NCI-H187 treated with DMSO at 0.1 percent for 48 hours (cell line): ENCODE measurements at places on chromosomes 13 and 19.

DNA sequence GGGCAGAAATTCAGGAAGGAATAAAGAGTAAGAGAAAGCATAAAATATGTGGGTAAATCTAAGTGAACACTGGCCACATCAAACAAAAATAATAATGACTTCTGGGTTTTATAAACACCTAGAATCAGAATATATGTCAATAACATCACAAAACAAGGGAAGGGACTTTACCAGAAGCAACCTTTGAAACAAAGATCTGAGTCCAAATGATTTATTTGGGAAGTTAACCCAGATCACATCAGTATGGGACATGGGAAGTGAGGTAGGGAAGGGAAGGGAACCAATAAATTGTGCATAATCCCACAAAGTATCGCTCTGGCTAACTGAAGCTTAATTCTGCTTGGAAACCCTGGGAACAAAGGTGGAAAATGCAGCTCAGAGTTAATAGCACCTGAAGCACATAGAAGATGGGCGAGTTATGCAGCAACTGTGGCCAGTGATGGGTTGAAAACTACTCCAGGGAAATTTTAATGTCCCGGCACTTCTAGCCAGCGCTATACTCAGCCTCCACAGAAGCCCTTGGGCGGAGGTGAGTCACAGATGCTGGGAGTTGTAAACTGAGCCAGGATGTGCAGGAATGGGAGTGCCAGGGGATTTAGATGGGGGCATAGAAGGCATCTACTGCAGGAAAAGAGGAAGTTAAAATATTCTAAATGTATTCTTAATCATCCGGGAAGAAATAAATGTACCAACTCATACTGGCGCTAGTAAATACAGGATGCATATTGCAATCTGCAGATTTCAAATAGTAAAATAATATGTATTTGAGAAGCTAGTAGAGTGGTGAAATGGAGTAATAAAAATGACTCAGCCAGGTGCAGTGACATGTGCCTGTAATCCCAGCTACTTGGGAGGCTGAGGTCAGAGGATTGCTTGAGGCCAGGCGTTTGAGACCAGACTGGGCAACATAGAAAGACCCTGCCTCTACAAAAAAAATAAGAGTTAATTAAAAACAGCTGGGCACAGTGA is 34.2 kb upstream of the CEBPG start:
- DNase-seq: no peak

- DNase-seq: no peak
Measured at GRCh38 chr13:55543053-55543452, 1597.7 kb upstream of the PRR20A start.

- no peak for DNase-seq
Measured at GRCh38 chr13:27721681-27722080, 70.6 kb upstream of the GSX1 start.

DNA sequence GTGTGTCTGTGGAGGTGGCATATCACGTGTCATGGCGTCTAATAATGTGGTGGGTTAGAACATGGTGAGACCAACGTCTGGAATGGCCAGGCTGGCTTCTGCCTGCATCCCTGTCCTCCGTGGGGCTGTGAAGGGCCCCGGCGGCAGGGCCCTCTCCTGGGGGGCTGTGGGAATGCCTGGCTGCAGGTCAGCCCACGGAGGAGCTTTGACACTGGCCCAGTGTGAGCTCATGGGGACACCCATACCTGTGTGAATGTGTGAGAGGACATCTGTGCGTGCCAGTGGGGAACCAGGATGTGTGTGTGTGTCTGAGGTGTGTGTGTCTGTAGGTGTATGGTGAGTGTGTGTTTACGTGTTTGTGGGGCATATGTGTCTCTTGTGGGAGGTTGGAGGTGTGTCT is 300.1 kb downstream of the TEX29 start:
- no peak for DNase-seq

DNA sequence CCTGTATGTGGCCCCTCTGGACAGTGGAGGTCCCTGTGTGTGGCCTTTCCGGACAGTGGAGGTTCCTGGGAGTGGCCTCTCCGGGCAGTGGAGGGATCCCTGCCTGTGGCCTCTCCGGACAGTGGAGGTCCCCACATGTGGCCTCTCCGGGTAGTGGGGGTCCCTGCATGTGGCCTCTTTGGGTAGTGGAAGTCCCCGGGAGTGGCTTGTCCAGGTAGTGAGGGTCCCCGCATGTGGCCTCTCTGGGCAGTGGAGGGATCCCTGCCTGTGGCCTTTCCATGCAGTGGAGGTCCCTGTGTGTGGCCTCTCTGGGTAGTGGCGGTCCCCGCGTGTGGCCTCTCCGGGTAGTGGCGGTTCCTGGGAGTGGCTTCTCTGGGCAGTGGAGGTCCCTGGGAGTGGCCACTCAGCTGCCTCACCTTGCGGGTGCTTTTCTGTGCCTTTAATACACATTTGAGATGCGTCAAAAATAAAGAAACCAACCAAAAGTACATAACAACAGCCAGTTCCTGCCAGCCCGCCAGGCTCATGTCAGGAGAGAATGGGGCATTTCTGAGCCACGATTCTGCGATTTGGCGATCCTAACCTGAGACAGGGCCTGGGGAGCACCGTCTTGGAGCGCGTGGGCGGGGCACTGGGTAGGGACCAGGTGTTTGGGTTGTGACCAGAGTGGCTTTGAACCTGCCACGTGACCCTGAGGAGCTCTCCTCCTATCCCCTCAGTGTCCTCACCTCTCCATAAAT is 194.7 kb downstream of the ZNF536 start:
- DNase-seq: no peak

DNA sequence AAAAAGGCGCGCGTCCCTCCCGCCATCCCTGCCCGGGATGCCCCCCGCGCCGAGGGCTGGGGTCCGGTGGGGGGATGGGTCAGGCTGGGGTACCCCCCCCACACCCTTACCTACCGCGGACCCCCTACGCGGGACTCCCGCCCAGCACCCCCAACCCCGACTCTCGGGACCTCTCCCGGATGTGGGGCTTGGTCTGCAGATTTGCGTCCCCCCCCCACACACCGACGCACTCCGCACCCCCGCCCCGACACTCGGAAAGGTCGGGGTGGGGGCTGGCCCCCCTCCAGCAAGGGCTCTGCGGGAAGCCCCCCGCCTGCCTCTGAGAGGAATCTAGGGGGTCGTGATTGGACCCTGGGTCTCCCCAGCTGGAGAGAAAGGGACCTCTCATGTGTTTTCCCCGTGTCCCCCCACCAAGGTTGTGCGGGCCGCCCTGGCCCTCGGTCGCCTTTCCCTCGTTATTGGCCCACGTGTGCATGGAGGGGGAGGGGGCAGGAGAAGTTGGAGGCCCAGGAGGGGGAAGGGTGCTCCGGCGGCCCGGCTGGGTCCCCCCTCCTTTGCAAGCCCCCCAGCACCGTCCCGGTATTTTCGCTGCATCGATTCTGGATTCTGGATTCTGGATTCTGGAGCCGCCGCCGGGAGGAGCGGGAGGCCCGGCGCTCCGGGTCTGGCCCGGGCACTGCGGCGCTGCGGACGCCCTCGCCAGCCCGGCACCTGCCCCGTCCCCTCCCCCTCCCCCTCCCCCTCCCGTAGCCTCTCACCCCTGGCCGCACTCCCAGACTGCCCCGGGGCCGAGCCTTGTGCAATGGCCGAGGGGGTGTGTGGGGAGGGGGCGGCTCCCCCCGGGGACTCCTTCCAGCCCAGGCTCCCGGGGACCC is 607 bp downstream of the NFIC start:
- no peak for DNase-seq

- DNase-seq: no peak
Measured at GRCh38 chr13:112836940-112837339, 132.1 kb upstream of the MCF2L start.

DNA sequence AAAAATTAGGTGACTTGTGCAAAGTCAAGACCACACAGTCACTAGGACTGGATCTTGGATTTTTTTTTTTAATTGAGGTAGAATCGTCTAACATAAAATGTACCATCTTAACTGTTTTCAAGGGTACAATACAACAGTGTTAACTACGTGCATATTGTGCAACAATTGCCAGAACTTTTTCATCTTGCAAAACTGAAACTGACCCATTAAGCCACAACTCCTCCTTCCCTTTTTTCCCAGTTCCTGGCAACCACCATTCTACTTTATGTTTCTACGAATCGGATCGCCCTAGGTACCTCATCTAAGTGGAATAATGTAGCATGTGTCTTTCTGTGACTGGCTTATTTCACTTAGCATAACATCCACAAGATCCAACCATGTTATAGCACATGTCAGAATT is 37.5 kb upstream of the POMP start:
- no peak for DNase-seq

DNA sequence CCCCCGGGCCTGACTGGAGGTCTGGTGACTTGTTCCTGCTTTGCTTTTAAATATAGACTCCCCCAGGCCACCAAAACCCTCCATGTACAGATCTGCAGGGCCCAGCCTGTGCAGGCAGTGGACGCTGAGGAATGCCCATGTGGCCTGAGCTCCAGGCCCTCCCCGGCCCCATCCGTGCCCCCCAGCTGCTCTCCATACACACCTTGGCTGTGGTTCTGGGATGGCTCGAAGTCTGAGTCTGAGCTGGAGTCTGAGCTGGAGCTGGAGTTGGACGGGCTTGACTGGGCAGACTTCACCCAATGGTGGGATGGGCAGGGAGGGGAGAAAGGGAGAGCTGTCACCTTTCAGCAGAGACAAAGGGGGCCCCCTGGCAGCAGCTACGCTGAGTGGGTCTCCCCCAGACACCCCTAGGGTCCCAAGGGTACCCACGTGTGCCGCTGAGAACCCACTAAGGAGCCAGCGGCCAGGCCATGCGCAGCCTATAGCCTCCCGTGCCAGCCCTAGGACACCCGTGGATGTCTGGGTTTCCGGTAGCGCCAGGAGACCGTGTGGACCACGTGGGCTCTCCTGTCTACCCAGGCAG is 61.9 kb downstream of the MLLT1 start:
- no peak for DNase-seq

- no peak for DNase-seq
Measured at GRCh38 chr19:47514151-47514868, 553 bp downstream of the NAPA start.

GRCh38 chr19:39212375-39212742 is 8.3 kb upstream of the SYCN start:
- DNase-seq: no peak

DNA sequence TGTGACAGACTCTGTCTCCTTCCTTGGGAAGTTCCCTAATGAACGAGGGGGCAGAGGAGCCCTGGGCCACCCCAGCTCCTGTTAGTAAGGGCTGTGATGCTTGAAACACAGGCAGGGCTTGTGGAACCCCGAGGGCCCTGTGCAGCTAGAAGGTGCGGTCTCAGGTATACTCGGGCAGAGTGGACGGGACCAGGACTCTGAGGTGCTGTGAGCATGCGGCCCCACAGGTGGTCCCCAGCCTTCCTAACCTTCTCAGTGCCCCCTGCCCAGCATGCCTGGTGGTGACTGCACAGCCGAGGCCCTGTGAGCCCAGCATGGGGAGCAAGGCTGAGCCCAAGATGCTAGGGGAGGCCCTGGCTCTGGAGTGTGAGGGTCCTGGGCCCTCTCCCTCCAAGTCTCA is 4.0 kb upstream of the SIGLEC8 start:
- no peak for DNase-seq

DNA sequence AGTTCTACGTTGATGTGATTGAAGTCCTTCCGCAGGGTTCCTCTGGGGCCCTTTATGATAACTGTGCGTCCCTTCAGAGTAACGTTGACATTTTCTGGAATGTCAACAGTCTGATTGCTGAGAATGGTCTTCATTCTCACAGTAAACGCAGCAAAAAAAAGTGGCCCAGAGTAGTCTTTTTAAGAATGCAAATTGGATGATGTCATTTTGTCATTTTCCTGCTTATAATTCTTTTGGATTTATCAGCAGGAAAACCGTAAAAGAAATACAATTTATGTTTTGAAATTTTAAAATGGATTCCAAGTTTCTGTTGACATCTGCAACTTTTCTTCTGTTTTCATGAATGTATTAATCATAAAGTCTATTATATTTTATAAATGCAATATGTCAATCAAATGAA is 14.8 kb downstream of the URI1 start:
- DNase-seq: no peak

- peak; percentile 5 for DNase-seq
Measured at GRCh38 chr13:70098669-70099068, 9.0 kb upstream of the ATXN8OS start.
